ENCODE measurements at places on chromosomes 2 and 18. TPM values are rescaled to one million over a fixed set of nuclear protein-coding genes. Genes with fewer than 3 reads are reported as not detected.

The KIAA2012 gene
- not detected for total RNA-seq

The MTERF4 gene
- total RNA-seq = 18.9 TPM

The EPB41L3 gene
- total RNA-seq = not detected

The CCDC148 gene
- total RNA-seq = not detected

DNA sequence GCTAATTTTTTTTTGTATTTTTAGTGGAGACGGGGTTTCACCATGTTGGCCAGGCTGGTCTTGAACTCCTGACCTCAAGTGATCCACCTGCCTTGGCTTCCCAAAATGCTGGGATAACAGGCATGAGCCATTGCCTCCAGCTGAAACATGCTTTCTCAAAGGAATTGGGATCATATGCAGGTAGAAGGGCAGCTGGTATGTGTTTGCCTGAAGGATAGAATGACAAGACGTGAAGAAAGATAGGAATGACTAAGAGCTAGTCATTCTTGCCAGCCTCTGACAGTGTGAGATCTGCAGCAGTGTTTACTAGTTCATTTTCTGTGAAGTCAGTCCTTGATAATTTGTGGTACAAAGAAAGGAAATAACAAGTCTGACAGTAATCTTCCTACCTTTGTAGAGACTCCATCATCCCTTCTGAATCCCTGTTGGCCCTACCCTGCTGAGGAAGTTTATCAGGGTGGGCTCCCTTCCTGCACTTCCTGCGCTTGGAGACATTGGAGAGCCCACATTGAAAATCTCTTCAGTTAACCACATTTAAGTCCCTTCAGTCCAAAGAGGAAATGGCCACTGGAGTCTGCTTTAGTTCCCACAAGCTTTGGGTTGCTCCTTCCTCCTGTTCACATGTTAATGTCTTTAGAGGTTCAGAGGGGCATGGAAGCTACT, 14.7 kb downstream of the CFLAR start:
- DNase-seq = peak; percentile 50

- no peak for DNase-seq
Measured at GRCh38 chr18:58387716-58388115, 241.2 kb downstream of the ALPK2 start.

DNA sequence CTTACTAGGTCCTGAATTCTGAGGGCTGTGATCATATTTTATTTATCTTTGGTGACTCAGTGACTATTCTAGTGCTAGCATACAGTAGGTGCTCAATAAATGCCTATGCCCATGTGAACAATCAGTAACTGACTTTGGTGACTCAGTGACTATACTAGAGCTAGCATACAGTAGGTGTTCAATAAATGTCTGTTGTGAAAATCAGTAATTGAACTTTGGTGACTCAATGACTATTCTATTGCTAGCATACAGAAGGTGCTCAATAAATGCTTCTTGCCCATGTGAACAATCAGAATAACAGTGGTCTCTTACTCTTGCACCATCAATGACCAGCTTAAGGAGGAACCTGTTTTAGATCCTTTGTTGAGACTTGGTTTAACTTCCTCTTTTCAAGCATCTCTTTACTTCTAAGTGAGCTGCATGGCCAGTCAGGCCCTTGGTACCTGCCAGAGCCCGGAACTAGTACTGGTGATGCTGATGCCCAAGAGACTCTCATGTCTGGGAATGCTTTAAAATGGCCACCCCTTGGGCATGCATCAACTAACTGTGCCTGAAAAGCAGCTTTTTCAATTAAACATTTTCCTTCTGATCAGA, 214.9 kb upstream of the SPRED2 start:
- DNase-seq = no peak

- peak; percentile 75 for DNase-seq
Measured at GRCh38 chr2:46236006-46236875, 61.0 kb upstream of the EPAS1 start.

- no peak for DNase-seq
Measured at GRCh38 chr2:38294597-38294996, 82.5 kb downstream of the ATL2 start.

GRCh38 chr18:28256166-28256565, 79.2 kb upstream of the CDH2 start:
- DNase-seq = no peak

- DNase-seq = peak; percentile 61
Measured at GRCh38 chr2:191152482-191153240, 1.9 kb upstream of the STAT4 start.

GRCh38 chr2:190336420-190336819, 7.0 kb upstream of the INPP1 start:
- DNase-seq = no peak

- DNase-seq = no peak
Measured at GRCh38 chr18:38244480-38244879, 678.9 kb upstream of the CELF4 start.

- DNase-seq = no peak
Measured at GRCh38 chr18:36745219-36745975, 83.4 kb downstream of the TPGS2 start.

GRCh38 chr2:241095594-241096290, 6.3 kb downstream of the MTERF4 start:
- DNase-seq = no peak

GRCh38 chr18:32378705-32379104, 92.0 kb downstream of the GAREM1 start:
- DNase-seq = peak; percentile 12
